T-helper 2 cell (primary cell): ENCODE measurements at places on chromosomes 2 and 18.
A peak's percentile ranks its signal among the peaks of the same experiment; 100 is the strongest.

DNA sequence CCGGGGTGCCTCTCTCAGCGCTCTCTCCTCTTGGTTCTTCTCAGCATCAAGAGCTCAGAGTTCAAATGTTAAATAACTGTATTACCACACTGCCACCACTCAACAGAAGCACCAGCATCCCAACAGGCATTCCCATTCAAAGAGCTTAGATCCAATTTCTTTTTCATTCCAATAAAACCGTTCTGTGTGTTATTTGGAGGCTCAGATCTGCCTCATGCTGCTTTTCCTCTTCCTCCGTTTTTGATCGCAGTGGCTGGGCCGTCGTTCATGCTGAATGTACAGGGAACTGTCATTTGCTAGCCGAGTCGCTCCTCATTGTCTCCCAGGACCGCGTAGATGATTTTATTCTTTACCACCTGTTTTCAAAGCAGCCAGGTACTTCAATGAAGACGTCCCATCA lies 798.9 kb upstream of the SALL3 start:
- DNase-seq: no peak

GRCh38 chr18:37946324-37946723 lies 380.7 kb upstream of the CELF4 start:
- no peak for DNase-seq

DNA sequence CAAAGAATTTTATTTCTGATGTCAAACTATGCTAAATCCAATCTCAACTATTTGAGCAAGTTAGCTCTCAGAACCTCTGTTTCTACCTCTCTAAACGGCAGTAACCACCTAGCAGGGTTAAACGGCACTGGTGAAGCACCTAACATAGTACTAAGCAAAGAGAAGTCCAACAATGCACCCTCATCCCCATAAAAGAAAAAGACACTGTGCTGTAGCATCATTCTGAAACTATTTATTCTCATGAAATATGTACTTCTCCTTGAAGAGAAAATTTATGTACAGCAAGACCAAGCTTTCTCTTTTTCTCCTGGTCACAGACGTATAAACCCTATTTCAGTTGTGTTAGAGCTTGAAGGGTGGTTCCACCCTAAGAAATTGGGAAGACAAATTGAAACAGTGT lies 4.8 kb downstream of the MEX3C start:
- no peak for DNase-seq

GRCh38 chr18:44458777-44459176 lies 221.9 kb upstream of the SETBP1 start:
- no peak for DNase-seq

DNA sequence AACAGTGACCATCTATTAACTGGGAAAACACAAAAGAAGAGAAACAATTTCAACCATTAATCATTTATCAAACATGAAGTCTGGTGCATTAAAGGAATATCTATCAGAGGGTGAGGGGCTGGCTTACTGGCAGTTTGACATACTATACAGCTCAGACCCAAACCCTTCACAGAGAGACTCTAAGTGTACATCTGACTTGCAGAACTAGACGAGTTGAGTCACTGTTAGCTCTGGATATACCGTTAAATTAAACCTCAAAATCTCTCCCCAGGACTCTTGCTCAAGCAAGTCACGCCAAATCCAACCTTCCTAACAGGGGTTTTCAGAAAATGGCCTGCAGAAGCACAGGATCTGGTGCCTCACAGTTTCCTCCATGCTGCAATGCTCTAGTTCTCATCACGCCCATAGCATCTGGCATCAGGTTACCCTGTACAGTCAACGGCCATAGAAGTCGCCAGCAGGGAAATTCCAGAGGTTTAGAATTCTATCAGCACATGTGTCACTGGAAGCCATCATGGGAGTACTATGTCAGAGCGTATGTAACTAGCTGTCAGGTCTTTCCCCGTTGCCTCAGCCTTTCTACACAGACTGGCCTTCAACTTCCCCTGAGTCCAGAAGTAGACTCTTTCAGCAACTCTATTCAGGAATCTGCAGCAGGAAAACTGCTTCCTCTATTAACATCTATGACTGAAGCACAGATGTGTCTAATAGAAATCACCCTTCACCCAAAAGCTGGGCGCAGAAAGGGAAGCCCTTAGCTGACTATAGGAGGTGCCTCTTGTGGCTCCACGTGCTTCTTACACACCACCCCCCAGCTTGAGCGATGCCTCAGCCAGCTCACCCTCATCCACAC lies 9.3 kb downstream of the TGOLN2 start:
- DNase-seq: peak; percentile 26

- no peak for DNase-seq
These were observed 1.9 kb downstream of the SCYGR3 start for GRCh38 chr2:227612546-227613271.

DNA sequence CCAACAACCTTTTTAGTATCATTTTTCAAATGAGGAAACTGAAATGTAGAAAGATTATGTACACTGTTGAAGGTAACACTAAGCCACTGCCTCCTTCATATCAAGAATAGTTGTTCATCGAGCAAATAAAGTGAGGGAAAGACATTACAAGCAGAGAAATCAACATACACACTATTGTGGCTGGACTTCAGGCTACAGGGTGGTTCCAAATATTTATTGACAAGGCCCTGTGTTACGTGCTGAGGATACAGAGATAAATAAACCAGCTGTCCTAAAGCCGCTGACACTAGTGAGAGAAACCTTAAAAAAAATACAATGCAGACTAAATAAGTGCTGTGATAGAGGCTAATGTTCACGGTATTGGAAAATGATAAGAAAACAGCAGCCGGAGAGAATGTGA lies 1.9 kb upstream of the LNPK start:
- no peak for DNase-seq

DNA sequence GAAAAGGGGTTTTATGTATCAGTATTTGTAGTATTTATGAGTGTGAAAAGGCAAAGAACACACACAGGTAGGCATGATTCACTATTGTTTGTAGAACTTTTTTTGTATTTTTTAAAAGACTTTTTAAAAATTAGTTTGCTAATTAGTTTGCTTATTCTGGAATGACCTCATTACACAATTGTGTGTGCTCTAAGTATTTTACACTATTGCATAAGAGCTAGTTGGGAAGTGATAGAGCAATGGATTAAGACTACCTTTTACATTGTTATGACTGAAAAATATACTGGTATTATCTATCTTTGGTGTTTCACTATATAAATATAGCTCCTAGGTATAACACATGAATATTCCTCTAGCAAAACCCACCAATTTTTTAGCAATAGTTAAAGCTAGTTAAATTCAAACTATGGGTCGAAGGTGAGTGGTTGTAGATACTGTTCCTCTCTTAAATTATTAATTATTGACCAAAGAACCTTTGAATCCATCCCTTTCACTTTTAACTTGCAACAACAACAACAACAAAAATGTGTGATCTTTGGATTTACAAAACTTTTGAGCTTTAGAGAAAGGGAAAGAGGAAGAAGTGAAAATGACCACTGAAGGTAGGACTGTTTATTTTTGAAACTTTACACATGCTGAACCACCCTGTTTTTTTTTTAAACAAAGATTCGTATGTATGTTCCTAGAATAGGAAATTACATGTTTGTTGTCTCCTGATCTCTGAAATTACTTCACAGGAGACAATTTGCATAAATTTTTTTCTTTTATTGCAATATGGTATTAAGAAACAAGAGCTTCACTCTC lies 18.7 kb downstream of the ITPRID2 start:
- no peak for DNase-seq
